ENCODE measurements at places on chromosomes 1 and 21.

DNA sequence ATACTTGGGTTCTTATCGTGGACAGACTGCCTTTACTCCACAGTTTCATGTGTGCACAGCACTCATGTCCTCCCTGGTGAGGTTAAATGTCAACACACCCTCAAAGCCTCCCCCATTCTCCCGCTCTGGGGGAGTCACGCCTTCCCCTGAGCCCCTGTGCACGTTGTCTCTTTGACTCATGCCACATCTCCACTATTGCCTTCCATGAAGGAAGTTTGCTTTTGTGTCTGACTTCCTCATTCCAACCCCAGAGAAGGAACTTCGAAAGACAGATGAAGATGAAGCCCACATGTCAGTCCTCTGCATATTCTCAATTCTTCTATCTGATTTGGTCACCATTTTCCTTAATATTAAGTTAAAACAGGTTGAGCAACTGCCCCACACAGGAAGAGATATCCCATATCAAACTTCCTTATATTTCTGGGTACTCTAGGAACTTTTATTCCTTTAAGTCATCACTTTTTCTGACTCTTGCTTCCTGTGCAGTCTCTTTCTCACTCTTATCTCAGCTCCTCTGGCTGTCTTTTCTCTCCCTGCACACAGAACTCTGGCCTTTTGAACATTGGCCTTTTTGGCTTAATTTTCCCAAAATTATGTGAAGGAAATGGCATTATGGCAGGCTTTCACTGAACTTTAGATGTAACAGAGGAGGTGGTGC is 41.5 kb downstream of the C4BPA start:
- no peak for DNase-seq

- DNase-seq, result peak; percentile 66
Observed at GRCh38 chr1:181028196-181028595, 5.5 kb upstream of the STX6 start.

GRCh38 chr1:212286556-212287131 is 1.4 kb downstream of the PPP2R5A start:
- peak; percentile 42 for DNase-seq

DNA sequence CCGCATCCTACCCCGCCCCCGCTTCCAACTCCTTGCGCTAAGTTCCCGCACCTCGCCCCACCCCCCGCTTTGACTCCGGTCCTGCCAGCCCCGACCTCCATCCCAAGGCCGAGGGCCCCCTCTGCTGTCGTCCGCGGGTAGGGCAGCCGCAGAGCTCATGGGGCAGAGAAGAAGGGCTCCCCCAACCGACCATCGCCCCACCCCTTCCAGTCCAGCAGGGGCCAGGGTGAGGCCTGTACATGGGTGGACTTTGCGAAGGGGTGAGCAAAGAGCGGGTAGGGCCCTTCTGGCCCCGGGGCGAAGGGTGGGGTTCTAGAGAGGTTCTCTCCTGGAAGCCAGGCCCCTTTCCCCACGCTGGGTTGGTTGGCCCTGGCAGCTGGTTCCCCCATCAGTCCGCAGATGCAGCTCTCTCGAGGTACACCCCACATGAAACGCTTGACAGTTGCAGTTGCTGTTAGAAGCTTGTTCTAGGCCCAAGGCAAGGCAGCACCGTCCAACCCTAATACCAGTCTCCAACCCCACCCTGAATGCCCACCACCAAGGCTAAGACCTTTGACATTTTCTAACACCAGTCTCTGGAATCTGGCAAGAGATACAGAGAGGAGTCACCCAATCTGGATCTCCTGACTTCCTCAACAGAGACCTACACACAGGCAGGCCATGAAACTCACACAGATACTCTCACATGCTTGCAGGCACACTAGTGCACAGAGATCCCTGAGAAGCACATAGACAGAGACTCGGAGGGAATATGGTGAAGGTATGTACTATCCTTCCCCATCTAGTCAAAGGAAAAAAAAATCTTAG is 25.3 kb upstream of the ADGRB2 start:
- DNase-seq, result peak; percentile 92

DNA sequence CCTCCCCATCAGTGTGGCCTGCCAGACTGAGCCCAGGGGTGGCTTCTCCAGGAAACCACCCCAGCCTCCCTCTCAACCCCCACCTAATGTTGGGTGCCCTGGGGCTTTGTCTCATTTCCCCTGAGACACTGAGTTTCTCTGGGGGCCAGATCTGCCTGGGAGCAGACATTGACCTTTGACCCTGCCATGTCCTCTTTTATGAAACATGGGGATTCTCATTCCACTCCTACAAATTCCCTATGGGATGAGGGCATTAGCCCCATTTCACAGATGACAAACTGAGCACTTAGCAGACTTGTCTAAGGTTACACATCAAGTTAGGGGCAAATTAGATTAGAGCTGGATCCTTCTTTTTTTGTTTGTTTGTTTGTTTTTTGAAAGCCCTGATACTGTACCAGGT is 24.1 kb downstream of the RHBG start:
- DNase-seq, result no peak

DNA sequence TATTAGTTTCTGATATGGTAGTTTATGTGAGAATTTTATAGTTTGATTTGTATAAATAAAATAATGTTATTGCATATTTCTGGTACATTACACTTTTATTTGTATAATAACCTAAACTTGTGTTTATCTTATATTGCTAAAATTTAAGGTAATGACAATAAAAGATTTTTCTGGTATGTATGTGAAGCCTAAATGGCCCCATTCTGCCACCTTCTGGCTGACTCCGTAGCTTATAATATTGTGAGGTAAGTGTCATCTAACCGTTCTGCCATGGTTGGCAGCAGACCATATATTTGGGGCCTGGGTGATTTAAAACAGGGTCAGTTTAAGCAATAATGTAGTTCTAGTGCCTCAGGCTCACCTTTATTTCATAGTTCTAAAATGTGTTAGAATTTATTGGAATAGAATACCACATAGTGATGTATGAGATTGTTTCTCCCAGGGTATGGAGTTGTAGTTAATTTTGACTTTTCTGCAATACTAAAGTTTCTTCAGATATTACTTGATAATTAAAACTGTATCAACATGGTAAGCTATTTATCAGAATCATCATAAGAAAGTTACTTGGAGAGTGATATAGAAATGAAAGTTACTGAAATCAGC is 21.2 kb upstream of the PRKACB start:
- DNase-seq, result peak; percentile 77

GRCh38 chr1:10210841-10211804 is 753 bp downstream of the KIF1B start:
- peak; percentile 92 for DNase-seq

- no peak for DNase-seq
Observed at GRCh38 chr1:205188098-205188497, 23.4 kb downstream of the DSTYK start.

DNA sequence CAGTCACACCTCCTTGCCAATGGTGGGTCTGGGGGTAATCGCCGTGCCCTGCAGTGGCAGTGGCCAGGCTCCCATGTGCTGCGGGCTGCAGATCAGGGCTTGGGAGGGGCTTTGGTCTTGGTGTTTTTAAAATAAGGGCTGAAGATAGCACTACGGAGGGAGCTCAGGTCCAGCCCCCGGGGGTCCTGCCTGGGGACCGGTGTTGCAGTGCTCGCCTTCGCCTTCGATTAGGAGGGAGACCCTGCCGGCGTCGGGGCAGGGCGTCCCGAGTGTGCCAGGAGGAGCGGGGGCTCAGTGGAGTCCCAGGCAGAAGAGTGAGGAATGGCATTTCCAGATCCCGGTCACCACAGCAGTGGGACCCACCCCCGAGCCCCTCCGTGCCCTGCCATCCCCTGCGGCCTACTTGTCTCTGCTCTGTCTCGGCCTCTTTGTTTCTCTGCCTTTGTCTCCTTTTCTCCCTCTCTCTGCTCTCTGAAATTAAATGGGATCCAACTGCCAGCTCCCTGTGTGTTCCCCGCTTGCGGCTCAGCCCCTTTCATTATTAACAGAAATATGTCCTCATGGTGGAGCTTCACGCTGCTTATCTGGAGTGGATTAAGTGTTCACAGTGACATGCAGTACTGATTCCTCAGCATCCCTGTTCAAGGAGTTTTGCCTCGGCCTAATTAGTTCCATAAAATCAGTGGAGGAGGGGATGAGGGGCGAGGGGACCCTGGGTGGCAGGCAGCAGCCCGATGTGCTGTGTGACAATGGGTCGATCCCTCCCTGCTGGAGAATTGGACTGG is 44.4 kb downstream of the DMRTB1 start:
- DNase-seq, result no peak

- DNase-seq, result peak; percentile 73
Observed at GRCh38 chr1:32753532-32754316, 51.2 kb upstream of the SYNC start.

- DNase-seq, result no peak
Observed at GRCh38 chr1:174480324-174480723, 32.6 kb downstream of the GPR52 start.

DNA sequence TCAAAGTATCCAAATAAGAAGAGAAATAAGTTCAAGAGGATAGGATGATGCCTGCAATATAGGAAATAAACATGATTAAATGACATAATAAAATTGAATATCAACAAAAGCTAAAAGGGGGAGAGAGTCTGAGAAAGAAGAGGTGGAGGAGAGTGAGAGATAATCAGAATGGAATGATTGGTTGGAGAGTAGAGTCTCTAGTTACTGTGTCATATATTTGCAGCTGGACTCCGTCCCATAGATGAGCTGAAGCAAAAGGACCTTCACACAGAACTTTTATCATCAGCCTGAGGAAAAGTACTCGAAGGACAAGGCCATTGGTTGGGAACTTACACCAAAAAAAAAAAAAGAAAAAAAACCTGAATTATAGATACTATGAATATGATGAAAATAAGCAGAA is 22.8 kb upstream of the S100A2 start:
- DNase-seq, result no peak

DNA sequence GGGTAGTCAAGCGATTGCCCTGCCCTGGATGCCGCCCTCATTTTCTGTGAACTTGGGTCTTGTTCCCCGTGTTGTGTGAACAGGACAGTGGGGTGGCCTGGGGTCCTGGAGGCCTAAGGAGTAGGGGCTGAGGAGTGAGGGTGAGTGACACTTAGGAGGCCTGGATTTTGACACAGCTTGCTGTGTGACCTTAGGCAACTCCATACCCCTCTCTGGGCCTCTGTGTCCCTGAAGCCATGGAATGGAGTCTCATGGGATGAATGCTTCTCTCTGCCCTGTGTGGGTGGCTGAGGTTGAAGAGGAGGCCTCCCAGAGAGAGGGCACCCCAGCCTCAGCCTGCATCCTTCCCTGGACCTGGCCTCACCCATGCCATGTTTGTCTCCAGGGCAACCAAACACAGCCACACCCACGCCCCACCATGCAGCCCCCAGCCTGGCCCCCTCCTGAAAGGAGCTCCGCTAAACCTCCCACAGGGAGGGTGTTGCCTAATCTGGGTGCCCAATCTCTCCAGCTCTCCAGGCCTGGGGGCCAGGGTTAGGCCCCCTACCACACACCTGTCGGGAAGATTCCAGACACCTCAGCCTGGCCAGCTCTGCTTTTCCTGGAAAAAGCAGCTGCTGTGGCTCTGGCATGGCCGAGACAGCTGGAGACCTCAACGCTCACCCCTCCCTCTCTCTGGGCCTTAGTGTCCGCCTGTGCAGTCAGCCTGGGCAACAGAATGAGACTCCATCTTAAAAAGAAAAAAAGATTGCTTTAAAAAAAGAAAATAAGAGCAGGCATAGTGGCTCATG is 9.9 kb downstream of the MYOM3 start:
- DNase-seq, result no peak

DNA sequence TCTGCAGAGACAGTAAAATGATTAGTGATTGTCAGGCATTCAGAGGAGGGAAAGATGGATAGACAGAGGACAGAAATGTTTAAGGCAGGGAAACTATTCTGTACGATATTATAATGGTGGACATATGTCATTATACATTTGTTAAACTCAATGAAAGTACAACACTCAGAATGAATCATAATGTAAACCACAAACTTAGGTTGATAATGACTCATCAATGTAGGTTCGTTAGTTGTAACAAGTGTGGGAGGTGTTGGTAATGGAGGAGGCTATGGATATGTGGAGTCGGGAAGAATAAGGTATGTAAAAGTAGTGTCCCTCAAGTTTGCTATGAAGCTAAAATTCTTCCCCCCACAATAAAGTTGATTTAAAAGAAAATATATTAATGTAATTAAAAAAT is 455.0 kb downstream of the BRINP3 start:
- DNase-seq, result peak; percentile 84

GRCh38 chr1:86757272-86757984 is 53.1 kb downstream of the SH3GLB1 start:
- no peak for DNase-seq

DNA sequence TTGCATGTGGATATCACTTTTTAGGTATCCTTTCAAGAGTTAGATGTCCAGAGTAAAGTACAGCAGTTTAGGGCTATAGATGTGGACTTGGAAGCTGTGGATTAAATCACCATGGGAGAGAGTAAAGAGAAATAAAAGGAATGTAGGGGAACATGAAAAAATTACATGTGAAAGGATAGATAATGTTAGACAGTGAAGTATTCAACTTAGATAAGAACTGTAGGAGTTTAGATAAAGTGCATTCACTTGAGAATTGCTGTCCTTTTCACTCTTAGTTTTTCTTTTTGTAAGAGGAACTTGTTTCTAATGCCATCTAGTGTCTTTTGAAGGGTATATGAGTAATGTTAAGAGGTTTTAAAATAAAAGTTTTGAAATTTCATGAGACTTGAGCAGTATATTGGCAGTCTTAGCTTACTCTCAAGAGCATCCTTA is 40.1 kb downstream of the MAST2 start:
- DNase-seq, result peak; percentile 58

GRCh38 chr1:227223171-227223806 is 95.0 kb downstream of the CDC42BPA start:
- DNase-seq, result no peak

- DNase-seq, result peak; percentile 2
Observed at GRCh38 chr1:107821340-107821739, 143.6 kb downstream of the VAV3 start.

- DNase-seq, result peak; percentile 8
Observed at GRCh38 chr21:31326522-31327242, 17.4 kb downstream of the TIAM1 start.

DNA sequence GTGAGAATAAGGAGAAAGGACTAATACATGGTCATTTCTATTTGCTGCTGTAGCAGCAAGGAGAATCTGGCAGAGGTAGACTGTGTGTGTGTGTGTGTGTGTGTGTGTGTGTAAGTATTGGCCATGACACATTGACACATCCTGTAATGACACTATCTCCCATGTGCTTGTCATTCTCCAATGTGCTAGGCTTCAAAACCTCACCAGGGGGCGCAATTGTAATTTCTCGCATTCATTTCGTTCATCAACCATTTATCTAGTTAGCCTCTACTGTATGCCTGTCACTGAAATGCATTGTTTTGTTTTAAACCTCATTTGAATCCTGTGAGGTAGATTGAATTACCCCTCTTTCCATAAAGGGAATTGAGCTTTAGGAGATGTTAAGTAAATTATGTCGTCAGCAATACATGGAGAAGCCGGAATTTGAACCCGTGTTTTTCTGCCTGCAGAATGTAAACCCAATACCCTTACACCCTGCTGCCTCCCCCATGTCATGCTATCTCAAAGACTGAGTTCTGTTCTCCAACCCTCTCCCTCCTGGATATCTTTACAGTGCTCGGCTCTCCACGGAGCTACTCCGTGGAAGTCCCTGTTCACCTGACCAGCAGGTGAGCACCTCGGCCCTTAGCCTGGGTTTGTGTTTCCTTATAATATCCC is 100.8 kb downstream of the UCK2 start:
- peak; percentile 70 for DNase-seq

- DNase-seq, result no peak
Observed at GRCh38 chr1:87030740-87031690, 116.6 kb downstream of the HS2ST1 start.

- DNase-seq, result peak; percentile 86
Observed at GRCh38 chr1:203915811-203916210, 54.4 kb downstream of the SNRPE start.

- no peak for DNase-seq
Observed at GRCh38 chr1:19397217-19397945, 85.3 kb downstream of the SLC66A1 start.
